ENCODE measurements at places on chromosomes 5 and 9. TPM values are rescaled to one million over a fixed set of nuclear protein-coding genes. Genes with fewer than 3 reads are reported as not detected.

GRCh38 chr5:162664846-162665245 lies 597.3 kb downstream of the GABRG2 start:
- no peak for DNase-seq

DNA sequence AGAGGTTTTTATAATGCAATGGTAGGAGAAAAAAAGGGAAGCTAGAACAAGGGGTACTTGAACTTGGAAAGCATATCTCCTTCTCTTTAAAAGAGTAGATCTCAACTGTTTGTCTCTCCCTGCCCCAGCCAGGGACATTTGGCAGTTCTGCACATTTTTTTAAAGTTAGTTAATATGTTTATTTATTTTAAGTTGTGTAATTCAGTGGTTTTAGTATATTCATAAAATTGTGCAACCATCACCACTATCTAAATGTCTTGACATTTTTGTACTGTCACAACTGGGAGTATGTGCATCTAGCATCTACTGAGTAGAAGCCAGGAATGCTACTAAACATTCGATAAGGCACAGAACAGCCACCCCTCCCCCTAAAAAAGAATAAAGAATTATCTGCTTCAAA lies 103.5 kb upstream of the DPYSL3 start:
- DNase-seq: no peak

DNA sequence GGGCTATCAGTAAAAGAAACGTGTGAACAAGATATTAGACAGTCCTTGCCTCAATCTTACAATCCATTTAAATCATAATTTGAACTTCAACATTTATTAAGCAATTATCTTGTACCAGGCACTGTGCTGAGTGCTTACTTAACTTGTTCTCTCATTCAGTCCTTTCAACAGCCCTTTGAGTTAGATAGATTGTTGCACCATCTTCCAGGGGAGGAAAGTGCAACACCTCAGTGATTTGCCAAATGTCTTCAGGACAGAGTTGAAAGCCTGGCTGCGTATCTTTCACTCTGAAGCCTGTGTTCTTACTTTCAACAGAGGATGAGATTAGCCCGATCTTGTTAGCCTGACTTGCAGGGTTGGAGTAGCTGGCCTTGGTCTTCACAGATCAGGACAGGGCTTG lies 34.2 kb upstream of the SUB1 start:
- no peak for DNase-seq

DNA sequence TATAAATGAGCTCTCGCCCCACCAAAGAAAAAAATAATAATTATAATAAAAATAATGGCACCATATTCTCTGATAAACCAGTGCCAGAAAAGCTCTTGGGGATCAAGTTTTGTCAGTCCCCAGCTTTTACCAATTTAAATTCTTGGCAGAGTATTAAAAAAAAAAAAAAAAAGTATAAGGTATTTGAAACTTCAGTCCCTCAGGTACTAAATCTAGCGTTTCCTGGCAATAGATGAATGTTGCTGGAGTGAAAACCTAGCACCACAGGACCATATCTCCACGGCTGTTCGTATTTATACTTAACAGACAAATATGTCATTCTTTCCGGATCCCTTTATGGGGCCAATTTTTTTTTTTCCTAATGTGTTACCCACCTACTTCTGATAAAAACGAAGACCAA lies 646.2 kb downstream of the CCDC171 start:
- DNase-seq: no peak

DNA sequence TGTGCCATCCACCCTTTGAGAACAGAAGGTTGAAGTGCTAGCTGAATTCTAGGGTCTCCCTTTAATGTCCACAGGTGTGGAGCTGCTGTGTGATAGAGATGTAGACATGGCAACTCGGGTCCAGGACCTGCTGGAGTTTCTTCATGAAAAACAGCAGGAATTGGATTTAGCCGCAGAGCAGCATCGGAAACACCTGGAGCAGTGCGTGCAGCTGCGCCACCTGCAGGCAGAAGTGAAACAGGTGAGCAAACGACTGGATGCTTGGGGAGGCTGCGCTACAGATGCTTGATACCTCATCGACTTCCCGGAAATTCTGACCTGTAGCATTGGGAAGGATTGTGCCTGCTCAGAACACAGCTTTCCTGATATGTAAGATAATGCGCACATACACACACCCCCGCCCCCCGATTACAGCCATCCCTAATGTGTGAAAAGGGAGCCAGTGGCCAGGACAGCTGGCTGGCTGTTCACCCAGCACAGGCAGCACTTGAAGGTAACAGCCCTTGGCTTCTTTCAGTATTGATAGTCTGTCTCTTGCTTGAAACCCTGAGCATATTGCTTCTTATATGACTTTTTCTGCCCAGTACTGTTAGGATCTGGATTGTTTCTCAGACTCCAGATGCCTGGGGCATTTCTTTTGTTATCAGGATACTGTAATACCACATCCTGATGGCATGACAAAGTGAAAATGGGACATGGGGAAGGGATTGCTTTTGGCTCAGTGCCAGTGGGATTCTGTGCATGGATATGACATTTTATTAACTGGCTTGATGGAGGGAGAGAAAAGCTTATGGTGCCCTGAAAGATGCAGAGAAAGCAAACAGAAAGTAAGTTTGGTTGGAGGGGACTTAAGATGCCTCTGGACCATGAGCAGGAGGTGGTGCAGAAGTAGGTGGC lies 216.8 kb upstream of the OTULINL start:
- no peak for DNase-seq

DNA sequence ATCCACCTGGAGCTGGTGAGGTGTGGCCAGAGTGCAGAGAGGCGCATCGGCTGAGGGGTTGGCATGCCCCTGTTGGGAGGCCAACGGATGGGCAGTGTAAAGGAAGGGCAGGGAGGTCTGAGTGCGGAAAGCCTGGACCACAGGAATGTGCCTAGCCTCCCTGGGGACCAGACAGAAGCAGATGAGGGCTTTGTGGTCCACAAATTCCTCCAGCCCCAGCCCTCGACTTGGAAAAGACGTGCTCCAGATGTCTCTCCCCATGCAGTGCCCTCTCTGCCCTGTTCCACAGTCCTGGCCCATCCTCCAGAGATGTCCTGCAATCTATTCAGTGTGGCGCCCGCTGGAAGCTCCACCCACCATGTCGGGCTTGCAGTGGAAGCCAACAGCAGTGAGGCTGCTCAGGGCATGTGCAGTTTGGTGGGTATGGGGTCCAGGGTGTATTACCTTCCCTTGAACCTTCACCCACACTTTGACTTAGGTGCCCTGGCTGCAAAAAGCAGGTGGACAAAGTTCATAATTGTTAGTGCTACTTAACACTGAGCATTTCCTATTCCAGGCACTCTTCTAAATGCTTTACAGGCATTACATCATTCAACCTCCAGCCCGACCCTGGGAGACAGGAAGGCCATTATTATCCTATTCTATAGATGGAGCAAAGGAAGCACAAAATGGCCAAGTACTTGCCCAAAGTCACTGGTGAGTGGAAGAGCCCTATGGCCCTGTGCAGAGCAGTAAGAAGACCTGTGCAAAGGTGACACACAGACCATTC lies 120.2 kb upstream of the SLC25A48 start:
- DNase-seq: no peak

DNA sequence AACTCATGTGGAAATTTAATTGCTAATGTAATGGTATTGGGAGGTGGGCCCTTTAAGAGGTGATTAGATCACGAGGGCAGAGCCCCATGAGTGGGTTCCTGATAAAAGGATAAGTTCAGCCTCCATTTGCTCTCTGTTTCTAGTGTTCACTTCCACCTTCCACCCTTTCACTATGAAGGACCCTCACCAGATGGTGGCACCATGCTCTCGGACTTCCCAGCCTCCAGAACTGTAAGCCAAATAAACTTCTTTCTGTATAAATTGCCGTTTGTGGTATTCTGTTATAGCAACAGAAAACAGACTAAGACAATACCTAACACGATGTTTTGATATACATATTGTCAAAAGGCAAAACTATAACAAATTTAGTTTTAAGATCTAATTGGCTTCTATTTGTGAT lies 166.2 kb downstream of the DEPDC1B start:
- no peak for DNase-seq

- no peak for DNase-seq
Observed at GRCh38 chr5:10591966-10592365, 28.1 kb downstream of the ANKRD33B start.

DNA sequence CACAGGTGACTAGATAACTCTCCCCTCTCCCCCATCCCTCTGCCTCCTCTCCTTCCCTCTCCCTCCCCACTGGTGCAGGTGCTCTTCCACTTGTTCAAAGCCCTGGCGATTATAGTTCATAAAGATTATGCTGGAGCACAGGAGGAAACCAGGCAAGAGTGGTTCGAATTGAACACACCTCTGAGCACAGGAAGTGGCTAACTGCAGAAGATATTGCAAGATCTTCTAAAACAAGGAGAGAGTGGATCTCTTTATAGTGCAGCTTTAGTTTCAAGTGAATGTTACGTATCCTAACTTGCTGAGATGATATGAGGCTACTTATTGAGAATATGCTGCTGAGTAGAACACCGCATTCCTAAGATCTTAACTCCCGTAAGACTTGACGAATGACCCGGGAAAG lies 178.4 kb downstream of the GOLPH3 start:
- DNase-seq: no peak

- no peak for DNase-seq
Observed at GRCh38 chr5:145506185-145506850, 328.8 kb downstream of the PRELID2 start.

- no peak for DNase-seq
Observed at GRCh38 chr5:68147659-68148058, 67.9 kb upstream of the PIK3R1 start.

- no peak for DNase-seq
Observed at GRCh38 chr5:2184563-2185540, 302.1 kb upstream of the IRX4 start.

GRCh38 chr5:5037674-5038073 lies 102.5 kb upstream of the ADAMTS16 start:
- DNase-seq: no peak

GRCh38 chr5:96331681-96332361 lies 101.2 kb downstream of the PCSK1 start:
- no peak for DNase-seq

DNA sequence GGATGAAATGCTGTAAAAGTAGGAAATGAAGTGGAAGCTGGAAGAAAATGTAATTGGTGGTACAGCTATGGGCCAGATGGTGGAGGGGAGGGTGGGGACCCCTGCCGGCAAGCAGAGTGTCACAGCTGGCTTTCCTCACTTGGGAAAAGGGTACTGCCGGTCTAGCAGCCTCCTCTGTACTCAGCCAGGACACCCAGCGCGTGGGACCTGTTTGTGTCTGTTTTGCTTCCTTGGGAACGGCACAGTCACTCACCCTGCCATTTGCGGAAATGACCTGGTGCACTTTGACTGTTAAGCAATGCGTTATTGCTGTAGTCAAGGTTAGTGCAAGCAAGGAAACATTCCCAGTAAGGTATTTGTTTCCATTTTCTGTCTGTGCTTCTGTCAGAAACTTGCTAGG lies 10.1 kb downstream of the TMEM252 start:
- DNase-seq: no peak

DNA sequence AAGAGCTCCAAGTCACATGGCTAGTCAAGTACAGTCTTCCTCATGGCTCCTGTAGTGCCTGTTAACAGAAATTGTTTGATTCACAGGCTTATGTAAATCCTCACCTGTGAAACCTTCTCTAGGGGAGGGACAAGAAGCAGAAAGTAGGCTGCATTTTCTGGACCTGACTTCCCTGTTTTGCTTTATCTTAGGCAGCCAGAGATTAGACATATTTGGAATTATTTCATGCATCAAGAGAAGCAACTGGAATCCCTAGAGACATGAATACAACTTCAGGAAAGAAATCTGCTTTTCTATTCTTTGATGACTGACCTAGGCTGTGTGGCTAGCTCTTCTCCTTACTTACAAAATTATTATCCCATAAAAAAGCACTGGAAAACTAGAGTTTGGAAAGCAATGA lies 52.3 kb downstream of the CAST start:
- no peak for DNase-seq

GRCh38 chr5:165425594-165425993 lies 1920.2 kb downstream of the MAT2B start:
- no peak for DNase-seq

DNA sequence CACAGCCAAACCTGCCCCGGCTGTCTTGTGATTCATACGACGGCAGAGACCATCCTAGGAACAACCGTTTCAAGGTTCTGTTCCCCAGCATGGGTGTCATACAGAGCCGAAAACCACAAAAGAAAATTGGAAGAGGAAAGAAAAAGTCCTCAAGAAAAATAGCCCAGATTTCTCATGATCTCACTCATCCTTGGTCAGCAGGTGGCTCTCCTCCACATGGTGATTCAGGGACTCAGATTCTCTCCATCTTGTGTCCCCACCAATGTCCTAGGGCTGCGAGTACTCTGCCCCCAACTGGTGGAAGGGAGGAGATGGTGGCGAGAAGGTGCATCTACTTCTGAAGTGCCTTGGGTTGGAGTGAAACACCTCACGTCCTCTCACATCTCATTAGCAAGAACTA lies 25.6 kb downstream of the PDZD2 start:
- DNase-seq: no peak

DNA sequence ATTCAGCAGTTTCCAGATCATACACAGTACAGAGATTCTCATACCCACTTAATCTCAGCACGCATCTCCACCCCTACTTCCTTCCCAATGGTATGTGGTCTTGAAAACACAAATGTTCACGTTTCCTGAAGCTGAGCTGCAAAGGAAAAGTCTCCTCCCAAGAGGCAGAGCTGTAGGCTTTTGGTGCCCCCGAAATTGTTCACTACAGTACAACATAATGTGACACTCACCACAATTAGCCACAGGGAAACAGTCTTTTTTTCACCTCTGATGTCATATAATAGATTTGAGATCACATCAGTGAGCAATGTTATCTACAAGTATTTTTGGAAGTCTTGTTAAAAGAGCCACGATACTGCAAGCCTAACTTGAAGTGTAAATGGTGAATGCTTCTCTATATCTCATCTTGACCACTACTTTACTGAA lies 40.2 kb downstream of the NFIB start:
- DNase-seq: no peak

- no peak for DNase-seq
Observed at GRCh38 chr9:131095666-131096268, 564 bp upstream of the AIF1L start.

- no peak for DNase-seq
Observed at GRCh38 chr5:141529002-141529401, 40.1 kb downstream of the PCDHGC5 start.

The SLC46A2 gene
- total RNA-seq: 2.0 TPM

The LEAP2 gene
- total RNA-seq: 0.49 TPM

The FUT7 gene
- total RNA-seq: not detected

The RANBP17 gene
- 31.1 TPM for total RNA-seq

The MEIKIN gene
- total RNA-seq: not detected

The DMRT3 gene
- total RNA-seq: 0.28 TPM

The GPR151 gene
- total RNA-seq: not detected

The TLE4 gene
- total RNA-seq: 19.7 TPM

The STPG3 gene
- total RNA-seq: not detected

The GLDC gene
- total RNA-seq: 3.0 TPM

The ZBED3 gene
- total RNA-seq: 4.4 TPM

The KCNIP1 gene
- not detected for total RNA-seq
